ENCODE measurements at places on chromosomes 6 and 20.

DNA sequence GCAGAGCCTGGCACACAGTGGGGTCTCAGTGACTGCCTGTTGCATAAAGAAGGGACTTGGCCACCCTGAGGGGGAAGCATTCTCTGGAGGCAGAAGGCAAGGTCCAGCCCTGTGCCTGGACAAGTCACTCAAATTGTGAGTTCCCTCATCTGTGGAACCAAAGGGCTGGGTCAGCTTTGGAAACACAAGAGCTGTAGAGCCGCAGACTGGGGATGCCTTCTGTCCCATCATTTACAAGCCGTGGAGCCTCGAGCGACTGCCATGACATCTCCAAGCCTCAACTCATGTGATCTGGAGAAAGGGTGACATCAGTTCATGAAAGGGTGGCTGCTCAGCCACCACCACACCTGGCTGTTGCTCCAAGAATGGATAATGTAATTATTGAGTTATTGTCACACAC lies 20.4 kb upstream of the SIRPD start:
- no peak for DNase-seq

DNA sequence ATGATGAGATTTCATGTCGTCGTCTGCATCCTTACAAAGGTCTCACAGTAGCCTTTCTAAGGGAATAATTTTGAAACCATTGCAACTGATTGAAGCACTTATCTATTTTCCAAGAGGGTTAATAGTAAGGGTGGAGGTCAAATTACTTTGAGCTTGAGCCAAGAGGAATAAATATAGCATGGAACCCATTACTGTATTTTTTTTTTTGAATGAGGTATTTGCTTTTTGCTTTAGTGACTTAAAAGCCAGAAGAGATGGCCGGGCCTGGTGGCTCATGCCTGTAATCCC lies 78.3 kb downstream of the SCAND1 start:
- DNase-seq = no peak

DNA sequence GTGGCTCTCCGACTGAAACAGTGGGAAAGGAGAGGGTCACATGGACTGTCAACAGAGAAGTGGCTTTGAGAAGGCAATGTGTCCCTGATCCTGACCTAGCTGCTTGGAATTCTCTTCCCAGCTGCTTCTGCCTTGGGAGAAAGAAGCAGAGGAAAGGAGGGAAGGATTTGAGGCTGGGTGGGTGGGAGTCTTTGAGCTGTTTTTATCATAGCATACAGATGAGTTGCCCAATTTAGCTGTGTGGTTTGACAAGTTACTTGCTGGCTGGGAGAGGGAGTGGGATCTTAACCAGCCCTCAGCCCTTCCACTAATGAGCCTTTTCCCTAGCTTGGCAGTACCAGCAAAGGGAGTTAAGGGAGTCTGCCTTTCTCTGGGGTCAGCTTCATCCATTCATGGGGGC lies 51.1 kb upstream of the MYL9 start:
- DNase-seq = no peak

DNA sequence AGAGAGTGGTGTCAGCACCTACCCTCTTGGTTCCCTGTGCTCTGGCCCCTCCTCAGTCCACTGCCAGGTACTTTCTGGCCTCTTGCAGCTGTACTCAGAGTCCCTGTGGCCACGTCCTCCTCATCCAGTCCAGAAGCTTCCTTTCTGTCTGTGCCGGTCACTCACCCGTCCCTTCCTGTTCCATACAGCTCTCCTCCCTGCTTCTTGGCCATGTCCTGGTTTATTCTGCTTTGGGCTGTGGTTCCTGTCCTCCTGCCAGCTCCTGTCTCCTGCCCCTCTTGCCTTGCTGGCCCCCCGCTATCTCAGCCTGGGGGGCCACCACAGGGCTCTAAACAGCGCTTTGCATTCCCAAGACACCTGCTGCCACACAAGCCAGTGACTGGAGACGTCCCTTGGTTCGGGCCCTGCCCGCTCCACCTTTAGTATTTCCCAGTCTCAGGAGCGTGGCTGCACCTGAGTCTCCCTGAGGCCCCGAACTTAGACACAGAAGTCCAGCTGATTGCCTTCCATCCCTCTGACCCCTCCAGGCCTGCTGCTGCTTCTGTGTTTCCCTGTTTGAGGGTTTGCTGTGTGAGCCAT lies 15.5 kb upstream of the RBM38 start:
- no peak for DNase-seq

GRCh38 chr6:44674226-44675155 lies 287.0 kb downstream of the CDC5L start:
- no peak for DNase-seq

DNA sequence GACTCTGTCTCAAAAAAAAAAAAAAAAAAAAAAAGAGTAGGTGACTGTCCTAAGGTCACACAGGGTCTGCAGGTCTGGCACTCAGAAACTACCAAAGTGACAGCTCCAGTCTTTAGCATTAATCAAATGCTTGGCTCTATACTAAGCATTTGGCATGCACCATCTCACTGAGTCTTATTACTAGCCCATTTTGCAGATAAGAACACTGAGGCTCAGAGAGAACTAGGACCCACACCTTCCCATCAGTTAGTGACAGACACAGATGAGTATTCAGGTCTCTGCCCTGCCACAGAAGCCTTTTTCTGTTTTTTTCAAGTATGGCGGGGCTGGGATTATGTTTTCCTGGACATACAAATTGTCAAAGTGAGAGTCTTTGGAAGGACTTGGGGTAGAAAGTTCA lies 23.1 kb upstream of the VSTM2L start:
- no peak for DNase-seq

DNA sequence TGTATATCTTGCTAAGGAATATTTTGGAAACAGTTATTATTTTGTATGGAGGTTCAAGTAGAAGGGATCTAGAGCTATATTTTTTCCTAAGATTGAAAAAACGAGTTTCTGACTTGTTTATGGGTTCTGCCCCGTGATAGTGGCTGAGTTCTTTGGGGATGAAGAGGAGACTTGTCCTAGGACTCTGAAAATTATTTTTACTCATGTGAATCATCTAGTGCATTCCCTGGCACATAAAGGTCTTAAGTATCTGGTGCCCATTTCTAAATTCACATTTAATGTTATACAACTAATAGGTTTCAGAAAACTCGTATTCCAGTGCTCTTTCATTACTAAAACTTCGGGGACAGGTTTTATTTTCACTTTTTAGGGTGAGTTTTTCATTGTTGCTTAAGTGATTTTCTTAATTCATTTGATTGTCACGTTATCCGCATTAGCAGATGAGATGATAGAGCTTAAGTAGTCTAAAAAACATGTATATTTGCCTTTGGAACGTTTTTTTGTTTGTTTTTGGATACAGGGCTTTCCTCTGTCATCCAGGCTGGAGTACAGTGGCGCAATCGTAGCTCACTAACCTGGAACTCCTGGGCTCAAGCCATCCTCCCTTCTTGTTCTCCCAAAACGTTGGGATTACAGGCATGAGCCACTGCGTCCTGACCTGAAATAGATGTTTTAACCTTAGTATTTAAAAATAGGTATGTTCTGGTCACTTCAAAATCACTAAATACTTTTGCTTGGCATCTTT lies 2.1 kb downstream of the NFYA start:
- no peak for DNase-seq

DNA sequence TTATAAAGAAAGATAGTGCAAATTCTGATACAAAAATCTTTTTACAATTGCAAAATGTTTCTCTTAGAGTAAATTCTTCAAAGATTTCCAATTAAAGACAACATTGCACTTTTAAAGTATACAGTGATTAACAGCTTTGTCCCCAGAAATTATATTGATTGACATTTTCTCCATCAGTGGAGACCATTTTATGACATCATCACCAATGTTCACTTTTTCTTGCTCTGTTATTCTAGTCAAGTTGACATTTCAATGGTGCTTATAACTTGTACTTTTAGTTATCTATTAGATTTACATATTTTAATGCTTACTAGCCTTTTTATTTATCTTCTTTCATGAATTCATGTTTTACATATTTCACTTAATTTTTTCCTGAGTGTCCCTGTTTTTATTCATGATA lies 524.8 kb downstream of the HAO1 start:
- DNase-seq = no peak

- no peak for DNase-seq
Observed at GRCh38 chr6:13528777-13529343, 41.5 kb upstream of the GFOD1 start.

DNA sequence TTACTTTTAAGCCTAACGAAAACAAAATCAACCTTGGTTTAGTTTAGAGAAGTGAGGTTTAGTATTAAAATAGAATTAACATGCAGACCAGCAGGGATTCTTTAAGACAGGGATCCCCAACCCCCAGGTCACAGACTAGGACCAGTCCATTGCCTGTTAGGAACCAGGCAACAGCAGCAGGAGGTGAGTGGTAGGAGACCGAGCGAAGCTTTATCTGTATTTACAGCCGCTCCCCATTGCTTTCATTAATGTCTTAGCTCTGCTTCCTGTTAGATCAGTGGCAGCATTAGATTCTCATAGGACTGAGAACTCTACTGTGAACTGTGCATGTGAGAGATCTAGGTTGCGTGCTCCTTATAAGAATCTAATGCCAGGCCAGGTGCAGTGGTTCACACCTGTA lies 225.9 kb downstream of the NKAIN2 start:
- DNase-seq = no peak

GRCh38 chr6:154705471-154706113 lies 27.6 kb upstream of the SCAF8 start:
- DNase-seq = no peak

DNA sequence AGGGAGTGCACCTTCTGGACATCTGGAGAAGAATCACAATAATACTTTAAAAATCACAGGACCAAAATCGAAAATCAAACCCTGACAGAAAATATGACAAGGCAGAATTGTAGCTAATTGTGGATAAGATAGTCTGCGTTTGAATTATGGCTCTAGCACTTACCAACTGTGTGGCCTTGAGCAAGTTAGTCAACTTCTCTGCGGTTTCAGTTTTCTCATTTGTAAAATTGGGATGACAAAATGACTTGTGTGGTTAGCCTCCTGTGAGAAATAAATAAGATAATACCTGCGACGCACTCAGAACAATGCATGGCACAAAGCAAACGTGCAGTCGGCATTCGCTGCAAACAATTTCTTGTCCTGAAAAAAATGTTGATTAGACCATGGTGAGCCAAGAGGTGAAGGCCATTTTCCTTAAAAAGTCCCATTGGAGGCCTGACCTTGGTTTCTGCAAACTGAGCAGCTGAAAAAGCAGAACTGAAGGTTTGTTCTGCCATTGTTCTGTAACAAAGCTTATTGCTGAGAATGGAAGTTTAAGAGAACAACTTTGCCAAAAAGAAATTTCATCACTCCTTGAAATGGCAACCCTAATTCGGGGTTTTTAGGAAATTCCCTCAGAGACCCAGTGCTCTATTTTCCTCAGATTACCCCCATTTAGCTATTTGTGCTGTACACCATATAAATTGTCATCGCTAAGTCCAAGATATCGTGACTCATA lies 266.3 kb downstream of the ERMARD start:
- no peak for DNase-seq

DNA sequence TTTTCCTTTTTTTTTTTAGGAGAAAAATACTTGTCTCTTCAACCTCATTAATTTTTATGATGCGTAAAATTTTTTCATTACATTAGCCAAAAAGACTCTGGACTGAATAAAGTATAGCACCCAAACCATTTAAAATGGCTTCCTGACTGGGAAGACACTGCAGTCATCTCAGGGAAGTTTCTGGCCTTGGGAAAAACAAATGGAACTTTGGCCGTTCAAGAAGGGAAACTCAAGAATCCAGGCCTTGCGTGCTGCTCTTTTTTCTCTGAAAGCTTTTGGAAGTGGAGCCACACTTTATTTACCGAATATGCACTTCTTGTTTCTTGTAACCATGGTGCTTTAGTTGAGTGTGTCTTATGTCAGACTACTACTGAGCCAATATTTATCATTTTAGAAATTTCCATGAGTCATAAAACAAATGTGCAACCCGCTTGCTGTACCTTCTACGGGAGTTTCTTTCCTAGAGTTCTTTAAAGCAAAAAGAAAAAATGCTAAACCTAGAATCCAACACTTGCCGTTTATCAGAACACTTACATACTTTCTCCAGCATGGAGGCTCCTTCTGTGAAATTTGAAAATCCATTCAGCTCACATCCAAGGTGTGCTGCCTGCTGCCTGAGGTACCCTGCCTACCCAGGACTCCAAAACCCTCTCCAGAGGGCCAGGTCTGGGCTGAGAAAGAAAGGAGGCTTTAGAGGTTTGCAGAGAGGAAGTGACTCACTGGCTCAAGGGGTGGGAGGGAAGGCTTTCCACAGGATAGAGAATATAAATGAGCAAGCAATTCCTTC lies 11.5 kb upstream of the DSTN start:
- DNase-seq = no peak

- no peak for DNase-seq
Observed at GRCh38 chr6:167731216-167731615, 95.5 kb upstream of the AFDN start.

GRCh38 chr6:45643126-45643525 lies 265.4 kb upstream of the SUPT3H start:
- DNase-seq = no peak

DNA sequence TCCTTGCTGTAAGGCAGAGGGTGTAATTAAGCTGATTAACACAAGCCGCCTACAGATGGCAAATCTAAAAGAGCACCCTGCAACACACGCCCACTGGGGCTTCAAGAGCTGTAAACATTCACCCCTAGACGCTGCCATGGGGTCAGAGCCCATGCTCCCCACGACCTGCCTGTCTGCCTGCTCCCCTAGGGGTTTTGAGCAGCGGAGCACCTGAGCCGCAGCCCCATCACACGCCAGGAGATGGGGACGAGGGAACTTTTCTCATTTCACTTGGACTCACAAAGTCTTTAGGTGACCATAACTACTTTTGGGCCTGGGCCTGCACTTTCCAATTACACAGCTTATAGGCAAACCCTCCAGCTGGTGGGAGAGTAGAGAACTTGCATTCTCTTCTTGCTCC lies 99.0 kb upstream of the SOX4 start:
- no peak for DNase-seq

GRCh38 chr6:134921276-134921675 lies 28.6 kb downstream of the ALDH8A1 start:
- no peak for DNase-seq

- no peak for DNase-seq
Observed at GRCh38 chr20:50713657-50714101, 17.7 kb upstream of the PARD6B start.

DNA sequence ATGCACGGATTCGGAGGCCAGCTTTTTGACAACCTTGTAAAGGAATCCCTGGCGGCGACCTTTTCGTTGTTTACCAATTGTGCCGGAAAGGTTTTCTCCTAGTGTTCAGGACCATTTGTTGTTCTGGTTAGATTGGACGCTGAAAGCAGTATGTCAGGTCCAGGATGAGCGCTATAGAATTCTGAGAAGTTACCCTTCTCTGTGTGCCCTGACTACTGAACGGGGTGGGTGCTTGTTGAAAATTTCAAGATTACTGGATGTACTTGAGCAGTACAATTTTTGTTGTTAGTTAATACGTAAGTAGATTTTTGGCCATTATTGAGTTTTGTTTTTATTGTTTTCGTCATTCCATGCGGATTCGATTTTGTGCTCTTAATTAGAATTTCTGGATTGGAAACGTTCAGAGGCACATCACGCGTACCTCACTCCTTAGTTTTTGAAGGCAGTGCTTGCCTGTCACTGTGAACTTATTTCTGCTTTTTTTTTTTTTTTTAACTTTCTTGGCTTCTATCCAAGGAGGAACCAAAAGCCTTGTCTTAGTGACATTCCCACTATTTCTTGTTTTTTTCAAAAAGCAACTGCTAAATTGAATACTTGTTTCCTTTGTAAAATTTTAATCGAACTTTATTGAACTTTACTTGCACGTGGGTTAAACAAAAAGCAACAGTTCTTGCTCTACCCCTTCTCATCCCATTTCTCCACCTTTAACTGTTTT lies 898 bp downstream of the XRN2 start:
- no peak for DNase-seq
